ENCODE measurements at places on chromosomes 11 and 22.
A peak's percentile ranks its signal among the peaks of the same experiment; 100 is the strongest.

DNA sequence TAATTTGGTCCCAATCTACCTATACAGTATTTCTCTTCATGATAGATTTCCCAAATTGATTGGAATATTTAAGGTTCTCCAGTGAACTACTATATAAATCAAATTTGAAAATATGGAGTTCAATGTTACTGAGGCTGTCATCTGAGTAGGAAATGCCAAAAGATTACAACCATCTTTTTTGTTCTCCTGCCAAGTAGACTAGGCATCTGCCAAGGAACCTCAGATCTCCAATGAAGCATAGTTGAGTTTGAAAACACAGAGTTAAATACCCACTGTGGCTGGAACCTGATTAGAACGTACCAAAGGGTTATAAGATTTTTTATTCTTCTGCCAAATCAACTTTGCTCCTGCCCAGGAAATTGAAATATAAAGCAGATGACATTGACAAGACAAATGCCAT, 330.9 kb downstream of the CNTN5 start:
- DNase-seq, result no peak

- DNase-seq, result peak; percentile 44
Observed at GRCh38 chr11:61776561-61777075, 15.8 kb downstream of the TMEM258 start.

GRCh38 chr11:1746511-1746931, 3.9 kb downstream of the IFITM10 start:
- no peak for DNase-seq

GRCh38 chr11:31598454-31598853, 88.9 kb downstream of the ELP4 start:
- DNase-seq, result no peak

DNA sequence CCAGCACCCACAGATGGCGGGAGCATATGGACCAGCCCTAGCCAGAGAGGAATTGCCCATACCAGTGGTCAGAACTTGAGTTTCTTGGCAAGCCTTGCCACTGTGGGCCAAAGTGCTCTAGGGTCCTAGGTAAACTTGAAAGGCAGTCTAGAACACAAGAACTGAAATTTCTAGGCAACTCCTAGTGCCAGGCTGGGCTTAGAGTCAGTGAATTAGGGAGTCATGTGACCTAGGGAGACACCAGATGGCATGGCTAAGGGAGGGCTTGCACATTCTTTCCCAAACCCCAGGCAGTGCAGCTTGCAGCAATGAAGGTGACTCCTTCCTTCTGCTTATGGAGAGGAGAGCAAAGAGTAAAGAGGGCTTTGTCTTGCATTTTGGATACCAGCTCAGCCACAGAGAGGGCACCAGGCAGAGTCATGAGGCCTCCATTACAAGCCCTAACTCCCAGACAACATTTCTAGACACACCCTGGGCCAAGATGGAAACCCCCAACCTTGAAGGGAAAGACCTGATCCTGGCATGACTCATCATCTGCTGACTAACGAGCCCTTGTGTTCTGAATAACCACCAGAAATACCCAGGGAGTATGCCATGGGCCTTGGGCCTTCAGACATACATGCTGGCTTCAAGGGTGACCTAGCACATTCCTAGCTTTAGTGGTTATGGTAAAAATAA, 19.2 kb upstream of the OR56A3 start:
- DNase-seq, result no peak

DNA sequence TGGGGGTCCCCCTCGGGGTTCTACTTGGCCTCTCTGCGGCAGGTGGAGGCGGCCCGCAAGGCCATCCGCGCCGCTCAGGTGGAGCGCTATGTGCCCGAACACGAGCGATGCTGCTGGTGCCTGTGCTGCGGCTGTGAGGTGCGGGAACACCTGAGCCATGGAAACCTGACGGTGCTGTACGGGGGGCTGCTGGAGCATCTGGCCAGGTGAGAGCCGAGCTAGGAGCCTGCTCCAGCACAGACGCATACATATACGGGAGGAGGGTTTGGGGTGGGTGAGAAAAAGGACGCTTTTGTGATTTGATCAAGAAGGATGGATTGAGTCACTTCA, 415 bp downstream of the CENATAC start:
- no peak for DNase-seq

- DNase-seq, result no peak
Observed at GRCh38 chr22:38802671-38803121, 8.8 kb upstream of the DNAL4 start.

All from NCI-H1436 (cell line).